ENCODE measurements at places on chromosomes 6 and 20.

- DNase-seq: peak; percentile 82
These were observed 68.3 kb upstream of the TMEM244 start for GRCh38 chr6:129929433-129929832.

- DNase-seq: no peak
These were observed 26.2 kb downstream of the SPTLC3 start for GRCh38 chr20:13034936-13035335.

GRCh38 chr20:6008254-6008653 is 45.6 kb downstream of the LRRN4 start:
- DNase-seq: peak; percentile 63

- no peak for DNase-seq
These were observed 10.7 kb upstream of the TCFL5 start for GRCh38 chr20:62872184-62872847.

GRCh38 chr6:106527979-106528378 is 101.3 kb downstream of the RTN4IP1 start:
- DNase-seq: no peak

DNA sequence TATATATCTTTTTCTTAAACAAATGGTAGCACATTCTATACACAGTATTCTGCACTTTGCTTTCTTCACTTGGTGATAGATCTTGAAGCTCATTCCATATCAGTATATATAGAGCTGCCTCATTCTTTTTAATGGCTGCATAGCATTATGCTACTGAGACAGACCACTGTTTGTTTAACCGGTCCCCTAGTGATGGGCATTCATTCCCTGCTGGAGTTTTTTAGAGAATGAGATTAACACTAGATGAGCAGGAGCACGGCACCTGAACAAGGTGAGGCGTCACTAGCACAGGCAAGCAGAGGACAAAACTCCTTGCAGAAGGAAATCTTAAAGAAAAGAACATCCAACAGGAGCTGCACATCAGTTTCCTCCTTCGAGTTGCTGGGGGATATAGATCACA is 69.6 kb downstream of the GNAS-AS1 start:
- no peak for DNase-seq

GRCh38 chr6:39143238-39143930 is 28.4 kb upstream of the SAYSD1 start:
- no peak for DNase-seq

DNA sequence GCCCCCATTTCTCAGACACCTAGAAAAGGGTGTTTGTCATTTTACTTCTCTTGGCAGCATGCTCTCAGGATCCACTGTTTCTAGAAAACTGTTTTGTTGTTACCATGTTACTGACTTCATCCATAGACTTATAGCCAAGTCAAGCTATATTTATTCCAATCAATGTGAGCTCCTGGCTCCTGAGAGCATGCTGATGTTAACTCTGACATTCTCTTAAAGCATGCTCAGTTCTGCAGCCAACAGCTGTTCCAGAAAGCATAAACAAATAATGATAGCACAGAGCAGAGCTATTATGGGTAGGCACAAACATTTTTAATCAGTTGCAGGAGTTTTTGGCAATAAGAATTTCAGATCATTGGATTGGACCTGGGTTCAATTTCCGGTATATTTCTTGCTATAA is 92.4 kb upstream of the CEP85L start:
- no peak for DNase-seq

DNA sequence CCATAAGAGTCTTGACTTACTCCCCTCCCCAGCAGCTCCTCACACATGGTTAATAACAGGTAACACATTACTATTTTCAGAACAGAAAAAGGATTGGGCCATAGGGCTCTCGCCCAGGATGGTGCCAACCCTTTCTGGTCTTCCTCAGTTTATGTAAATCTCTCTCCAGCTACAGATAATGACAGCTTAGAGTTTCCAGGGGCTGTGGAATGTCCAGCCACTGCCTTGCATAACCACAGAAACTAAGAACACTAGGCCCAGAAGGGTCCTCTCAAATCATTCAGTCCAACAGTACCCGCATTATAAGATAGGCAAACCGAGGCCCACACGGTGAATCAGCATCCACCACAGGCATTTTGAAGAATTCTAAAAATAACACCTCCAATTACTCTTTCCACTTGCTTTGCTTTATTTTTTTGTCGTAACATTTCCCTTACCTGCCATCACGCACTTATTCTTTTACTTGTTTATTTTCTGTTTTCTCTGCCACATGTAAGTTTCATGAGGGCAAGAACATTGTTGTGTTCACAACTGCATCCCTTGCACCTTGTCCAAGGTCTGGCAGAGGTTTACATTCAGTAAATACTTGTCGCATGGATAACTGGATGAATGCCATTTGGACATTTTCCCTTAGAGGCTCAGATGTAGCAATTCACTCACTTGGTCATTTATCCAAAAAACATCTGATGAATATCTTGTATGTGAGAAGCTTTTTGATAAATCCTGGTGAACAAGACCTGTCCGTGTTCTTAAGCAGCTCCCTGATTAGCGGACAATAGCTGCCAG is 6.4 kb upstream of the SDC4 start:
- no peak for DNase-seq

GRCh38 chr6:121223930-121224329 is 110.3 kb downstream of the TBC1D32 start:
- no peak for DNase-seq

DNA sequence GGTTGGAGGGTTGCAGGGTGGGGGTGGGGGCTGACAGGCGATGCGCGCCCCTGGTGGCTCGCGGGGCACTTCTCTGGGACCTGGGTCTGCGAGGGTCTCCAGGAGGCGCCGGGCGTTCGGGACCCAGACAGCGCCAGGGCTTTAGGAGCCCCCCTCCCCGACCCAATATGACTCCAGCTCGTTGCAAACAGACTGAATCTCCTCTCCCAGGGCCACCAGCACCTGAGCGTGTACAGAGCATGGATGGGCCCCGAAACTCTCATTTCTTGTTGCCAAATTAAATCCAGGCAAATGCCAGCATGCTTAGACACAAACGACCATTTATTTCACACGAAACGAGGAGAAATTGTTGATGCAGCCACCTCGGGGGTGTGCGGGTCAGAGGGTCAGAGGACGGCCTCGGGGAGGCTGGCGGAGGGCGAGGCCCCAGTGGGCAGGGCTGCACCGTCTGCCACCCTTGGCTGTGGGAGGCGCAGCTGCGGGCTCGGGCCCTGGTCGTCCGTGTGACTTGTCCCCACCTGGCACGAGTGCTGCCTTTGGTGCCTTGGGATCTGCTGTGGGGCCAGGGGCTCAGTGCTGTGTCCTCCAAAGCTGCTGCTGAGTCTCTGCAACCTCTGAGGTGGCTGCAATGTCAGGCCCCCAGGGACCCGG is 20.9 kb upstream of the GATA5 start:
- no peak for DNase-seq

GRCh38 chr20:12837646-12838045 is 171.1 kb upstream of the SPTLC3 start:
- no peak for DNase-seq

DNA sequence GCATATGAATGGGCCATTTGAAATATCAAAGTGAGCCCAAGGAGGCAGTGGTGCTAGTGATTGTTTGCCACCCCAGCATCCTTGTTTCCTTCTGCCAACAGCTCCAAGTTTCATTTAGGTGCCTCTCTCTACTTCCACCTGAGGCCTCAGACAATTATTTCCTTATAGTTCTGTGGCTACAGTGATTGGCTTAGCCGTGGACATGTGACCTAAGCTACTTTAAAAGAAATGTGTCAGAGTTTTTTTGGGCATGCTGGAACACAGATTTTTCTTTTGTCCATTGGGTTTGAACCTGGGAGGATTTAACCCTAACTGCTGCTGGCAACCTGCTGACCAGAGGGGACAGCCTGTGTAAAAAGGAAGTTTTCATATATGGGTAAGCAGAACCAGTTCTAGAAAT is 319.4 kb downstream of the CD109 start:
- DNase-seq: no peak

DNA sequence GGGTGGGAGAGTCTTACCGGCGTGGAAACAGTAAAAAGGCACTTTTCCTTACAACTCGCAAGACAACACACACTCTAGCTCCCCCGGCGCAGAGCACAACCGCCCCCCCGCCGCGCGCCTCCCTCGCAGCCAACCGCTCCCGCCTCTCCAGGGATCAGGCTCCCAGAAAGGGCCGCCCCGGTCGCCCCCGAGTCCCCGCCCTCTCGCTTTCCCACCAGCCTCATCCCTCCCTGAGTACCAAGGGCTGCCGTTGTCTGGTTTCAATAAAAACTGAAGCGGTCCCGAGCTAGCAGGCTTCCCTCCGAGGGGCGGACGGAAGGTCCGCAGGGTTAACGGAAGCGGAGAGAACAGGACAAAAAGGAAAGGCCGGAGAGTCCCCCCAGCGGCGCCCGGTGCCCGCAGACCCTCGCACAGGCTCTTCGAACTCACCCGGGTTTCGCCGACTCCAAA is 804 bp downstream of the ELOVL5 start:
- DNase-seq: peak; percentile 73

- DNase-seq: no peak
These were observed 78.9 kb downstream of the MOXD1 start for GRCh38 chr6:132322398-132322797.

- DNase-seq: no peak
These were observed 304.1 kb downstream of the TAF4 start for GRCh38 chr20:61761453-61762166.

GRCh38 chr20:2890742-2891141 is 17.5 kb downstream of the PTPRA start:
- DNase-seq: no peak

DNA sequence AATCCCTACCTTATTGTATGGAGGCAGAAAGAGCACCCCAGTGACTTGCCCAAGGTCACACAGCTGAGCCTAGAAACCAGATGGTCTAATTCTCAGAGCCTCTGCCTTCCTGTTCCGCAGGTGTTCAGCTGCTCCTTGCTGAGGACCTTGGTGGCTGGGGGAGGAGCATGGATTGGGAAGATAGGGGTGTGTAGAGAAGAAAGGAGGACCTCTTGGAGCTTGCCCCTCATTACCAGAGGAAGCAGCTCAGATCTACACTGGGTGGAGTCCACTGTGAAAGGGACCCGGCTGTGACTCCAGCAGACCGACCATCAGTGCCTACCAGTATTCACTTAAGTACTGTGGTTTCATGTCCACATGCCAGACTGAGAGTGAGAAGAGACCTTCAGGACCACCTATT is 15.2 kb downstream of the FOXP4 start:
- DNase-seq: no peak

- DNase-seq: no peak
These were observed 192.4 kb upstream of the ZNF217 start for GRCh38 chr20:53786071-53786444.

- DNase-seq: peak; percentile 95
These were observed at the start of gene HMGN3 for GRCh38 chr6:79234150-79235022. Gene HMGN3, minus strand, starts transcription at chr6:79234682.

GRCh38 chr6:143964674-143965081 is 43.4 kb downstream of the PLAGL1 start:
- DNase-seq: no peak

DNA sequence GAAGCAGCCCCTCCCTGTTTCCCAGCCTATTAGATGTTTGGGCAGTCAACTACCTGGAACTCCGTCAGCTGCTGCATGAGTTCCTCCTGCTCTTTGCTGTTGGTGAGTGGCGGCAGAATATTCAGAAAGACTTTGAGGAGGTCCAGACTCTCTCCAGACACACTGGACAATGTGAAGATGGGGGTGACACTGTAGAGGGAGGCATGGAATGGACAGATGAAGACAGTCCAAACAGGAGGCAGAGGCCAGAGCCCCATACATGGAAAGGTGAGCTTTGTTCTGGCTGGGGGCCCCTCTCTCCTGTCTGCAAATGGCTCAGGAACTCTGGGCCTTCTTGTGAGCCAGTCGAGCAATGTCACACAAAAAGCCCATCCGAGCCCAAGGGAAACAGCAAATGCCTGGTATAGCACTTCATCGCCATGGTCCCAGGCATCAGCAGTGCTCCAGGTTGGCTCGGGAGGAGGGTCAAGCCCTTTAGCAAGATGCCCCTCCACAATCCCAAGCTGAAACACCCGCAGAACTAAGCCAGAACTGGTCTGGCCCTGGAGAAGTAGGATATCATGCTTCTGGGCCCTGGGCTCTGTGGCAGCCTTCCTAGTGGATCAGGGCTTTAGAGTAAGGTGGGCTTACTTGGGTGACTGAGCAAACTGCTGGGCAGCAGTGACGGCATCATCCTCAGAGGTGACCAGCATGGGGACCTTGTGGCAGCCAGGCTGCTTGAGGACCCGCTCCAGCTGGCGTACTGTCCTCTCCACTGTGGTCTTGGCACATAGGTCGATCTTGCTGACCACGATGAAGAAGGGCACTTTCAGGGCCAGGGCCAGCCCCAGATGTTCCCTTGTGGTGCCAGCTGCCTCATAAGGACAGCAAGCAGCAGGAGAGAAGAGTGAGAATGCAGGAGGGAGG is 4.9 kb downstream of the GTPBP2 start:
- DNase-seq: no peak

GRCh38 chr20:11676630-11677287 is 240.9 kb upstream of the BTBD3 start:
- peak; percentile 61 for DNase-seq

GRCh38 chr6:39786649-39787048 is 5.5 kb upstream of the DAAM2 start:
- DNase-seq: no peak

- DNase-seq: no peak
These were observed 2.3 kb upstream of the ZNF165 start for GRCh38 chr6:28078050-28078449.

GRCh38 chr6:47519279-47519678 is 41.7 kb downstream of the CD2AP start:
- DNase-seq: no peak

DNA sequence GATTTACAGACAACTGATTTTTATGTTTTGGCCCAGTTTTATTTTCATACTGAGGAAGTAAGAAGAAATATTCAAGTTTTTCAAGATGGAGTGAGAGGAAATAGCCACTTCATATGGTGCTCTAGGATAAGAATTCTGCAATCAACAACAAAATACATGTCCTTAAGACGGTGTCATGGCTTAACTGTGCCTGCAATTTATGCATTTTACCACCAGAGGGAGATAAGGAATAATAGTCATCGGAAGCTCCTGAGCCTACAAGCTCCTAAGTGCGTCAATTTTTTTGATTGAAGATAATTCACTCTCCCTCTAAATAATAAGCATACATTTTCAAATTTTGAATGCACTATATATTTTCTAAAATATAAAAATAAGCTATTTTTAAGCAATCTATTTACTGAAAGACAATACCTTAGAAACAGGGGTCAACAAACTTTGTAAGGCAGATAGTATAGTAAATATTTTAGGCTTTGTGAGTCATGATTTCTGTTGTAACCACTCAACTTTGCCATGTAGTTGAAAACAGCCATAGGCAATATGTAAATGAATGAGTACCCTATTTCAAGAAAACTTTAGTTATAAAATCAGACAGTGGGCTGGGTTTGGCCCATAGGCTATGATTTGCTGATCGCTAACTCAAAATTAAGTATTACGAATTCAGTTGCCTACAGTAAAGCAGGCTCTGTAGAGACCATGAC is 230.9 kb upstream of the DTNBP1 start:
- no peak for DNase-seq

Data from globus pallidus (tissue), 1 donor.